M059J (cell line): ENCODE measurements at places on chromosomes 6 and 20. TPM values are rescaled to one million over a fixed set of nuclear protein-coding genes. Genes with fewer than 3 reads are reported as not detected.

Gene MAK
- total RNA-seq = 0.20 and 0.44 TPM in 2 replicates

DNA sequence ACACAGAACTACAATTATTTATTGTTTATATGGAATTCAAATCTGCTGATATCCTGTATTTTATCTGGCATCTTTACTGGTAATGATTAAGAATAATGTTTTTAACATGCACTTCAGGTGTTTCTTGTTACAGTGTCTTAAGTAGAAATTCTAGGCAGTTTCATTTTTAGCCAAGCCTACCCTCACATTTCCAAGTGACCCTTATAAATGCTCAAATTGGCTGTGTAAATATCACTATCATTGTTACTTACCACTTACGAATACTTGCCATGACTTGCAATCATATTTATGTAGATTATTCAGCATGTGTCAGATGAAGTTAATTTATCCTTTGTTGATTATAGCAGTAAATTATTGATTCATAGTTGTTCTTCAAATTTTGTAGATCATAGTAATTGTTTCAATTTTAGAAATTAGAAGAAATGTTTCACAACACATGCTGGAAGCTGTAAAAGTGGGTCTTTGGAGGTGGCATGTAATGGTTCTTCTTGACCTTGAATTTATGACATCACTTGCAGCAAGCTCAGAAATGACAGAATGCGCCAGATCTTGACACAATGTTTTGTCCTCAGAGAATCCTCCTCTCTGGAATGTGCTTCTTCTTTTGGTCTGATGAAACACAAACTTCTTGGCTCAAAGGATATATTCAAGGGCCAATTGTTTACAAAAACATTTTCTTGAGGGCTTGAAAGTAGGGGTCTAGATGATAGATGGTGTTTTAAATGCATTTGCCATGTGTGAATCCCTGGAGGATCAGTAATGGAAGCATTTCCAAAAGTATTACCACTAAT is 471.8 kb downstream of the COL12A1 start:
- peak; percentile 9 for DNase-seq

DNA sequence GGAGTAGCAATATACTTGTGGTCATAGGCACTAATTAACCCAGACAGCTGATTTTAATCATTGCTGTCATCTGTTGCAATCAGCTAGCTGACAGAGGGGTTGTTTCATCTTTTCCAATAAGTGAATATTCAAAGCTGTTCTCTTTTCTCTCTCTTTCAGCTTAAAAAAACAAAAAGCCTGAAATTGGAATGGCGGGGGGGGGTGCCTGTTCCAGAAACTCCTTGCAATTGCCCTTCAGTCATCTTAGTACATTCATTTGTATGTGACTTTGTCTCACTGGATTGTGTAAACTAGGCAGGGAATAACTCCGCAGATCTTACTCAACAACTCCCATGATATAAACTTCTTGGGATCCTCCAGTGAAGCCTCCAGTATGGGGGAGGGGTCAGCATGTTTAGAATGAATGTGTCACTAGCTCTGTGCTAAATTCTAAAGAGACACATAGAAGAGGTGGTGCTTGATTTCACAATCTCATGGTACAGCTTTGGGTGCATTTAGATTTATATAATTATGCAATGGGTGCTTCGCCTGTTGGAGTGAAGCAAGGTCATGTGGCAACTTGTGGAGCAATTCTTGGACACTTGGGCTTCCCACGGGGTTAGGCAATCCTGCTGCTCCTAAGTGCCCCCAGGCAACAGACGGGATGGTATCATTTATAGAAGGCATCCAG is 40.1 kb downstream of the SLC24A3 start:
- DNase-seq = peak; percentile 59

Gene BFSP1
- 4.8 and 5.5 TPM in 2 replicates for total RNA-seq

Gene MUC21
- not detected in 2 replicates for total RNA-seq

DNA sequence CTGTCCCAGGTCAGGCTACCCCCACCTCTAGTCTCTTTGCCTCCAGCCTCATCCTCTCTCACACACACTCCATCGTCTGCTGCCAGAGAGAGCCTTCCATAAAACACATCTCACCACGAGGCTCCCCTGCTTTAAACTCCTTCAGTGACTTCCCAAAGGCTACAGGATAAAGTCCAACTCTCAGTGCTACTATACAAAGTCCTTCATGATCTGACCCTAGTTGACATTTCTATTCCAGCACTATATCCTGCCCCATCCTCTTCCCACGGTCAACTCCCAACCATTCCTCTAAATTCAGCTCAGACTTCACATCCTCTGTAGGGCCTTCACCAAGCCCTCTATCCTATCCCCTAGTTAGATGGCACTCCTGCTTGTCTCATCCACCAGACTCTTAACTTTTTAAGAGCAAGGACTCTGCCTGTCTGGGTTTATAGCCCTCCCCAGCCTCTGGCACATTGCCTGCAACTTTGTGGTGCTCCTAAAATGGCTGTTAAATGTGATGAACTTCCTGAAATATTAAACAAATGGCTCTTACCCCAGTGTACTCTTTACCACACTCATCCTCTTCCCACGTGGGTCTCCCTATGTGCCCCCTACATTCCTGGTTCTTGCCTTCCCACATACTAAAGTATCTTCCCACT is 36.1 kb downstream of the KIF16B start:
- peak; percentile 34 for DNase-seq
